Naive thymus-derived CD4-positive, alpha-beta T cell (primary cell): ENCODE measurements at places on chromosomes 2 and 18. TPM values are rescaled to one million over a fixed set of nuclear protein-coding genes. Genes with fewer than 3 reads are reported as not detected.

DNA sequence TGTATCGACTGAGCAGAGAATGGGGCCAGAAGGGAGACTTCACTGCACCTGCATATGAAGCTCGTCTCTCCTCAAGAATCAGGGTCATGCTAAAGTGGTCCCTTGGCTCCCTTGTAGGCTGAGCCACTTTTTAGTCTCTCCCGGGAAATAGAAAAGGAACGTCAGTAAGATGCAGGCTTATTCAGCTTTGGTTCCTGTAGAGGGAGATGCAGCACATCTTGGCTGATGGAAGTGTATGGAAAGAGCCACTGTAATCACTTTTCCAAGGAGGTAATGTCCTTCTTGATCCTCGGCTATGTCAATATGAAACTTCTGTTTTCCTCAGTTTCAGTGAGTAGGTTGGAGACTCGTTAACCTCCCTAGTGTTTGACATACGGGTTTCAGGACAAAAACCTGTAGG is 235.2 kb downstream of the GCA start:
- no peak for DNase-seq

DYSF gene
- polyA plus RNA-seq: not detected

- DNase-seq: no peak
Observed at GRCh38 chr18:59123588-59124369, 15.9 kb upstream of the SEC11C start.

GRCh38 chr18:12990967-12991820 is at the start of gene CEP192:
Gene CEP192, plus strand, starts transcription at chr18:12991362. Its CDS starts 8,063 bp downstream, at chr18:12999425.
- DNase-seq: peak; percentile 95

GRCh38 chr18:63858456-63858855 is 29.0 kb upstream of the SERPINB2 start:
- no peak for DNase-seq

DNA sequence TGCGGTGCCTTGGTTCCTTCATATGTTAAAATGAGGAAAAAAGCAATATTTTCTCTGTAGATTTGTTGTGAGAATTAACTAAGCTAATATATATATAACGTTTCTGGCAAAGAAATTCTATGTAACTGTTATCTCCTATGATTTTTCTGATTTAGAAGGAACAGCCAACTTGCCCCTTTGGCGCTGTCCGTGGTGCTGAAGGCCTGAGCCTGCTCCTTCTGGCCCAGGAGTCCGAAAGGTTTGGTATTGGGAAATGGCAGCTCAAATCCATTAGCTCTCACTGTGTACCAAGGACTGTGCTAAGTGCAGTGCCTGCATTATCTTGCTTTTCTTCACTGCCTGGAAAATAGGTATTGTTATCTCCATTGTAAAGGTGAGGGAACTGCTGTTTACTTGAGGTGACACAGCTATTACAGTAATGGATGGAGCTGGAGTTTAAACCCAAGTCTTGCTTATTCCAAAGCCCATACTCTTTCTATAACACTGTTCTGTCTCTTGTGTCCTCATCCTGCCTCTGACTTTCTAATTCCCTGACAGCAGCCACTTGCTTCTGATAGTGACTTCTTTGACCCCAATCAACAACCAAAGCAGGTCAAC is 52.2 kb downstream of the C1QL2 start:
- no peak for DNase-seq

GRCh38 chr2:85353876-85354285 is 447 bp downstream of the RETSAT start:
- DNase-seq: no peak

DNA sequence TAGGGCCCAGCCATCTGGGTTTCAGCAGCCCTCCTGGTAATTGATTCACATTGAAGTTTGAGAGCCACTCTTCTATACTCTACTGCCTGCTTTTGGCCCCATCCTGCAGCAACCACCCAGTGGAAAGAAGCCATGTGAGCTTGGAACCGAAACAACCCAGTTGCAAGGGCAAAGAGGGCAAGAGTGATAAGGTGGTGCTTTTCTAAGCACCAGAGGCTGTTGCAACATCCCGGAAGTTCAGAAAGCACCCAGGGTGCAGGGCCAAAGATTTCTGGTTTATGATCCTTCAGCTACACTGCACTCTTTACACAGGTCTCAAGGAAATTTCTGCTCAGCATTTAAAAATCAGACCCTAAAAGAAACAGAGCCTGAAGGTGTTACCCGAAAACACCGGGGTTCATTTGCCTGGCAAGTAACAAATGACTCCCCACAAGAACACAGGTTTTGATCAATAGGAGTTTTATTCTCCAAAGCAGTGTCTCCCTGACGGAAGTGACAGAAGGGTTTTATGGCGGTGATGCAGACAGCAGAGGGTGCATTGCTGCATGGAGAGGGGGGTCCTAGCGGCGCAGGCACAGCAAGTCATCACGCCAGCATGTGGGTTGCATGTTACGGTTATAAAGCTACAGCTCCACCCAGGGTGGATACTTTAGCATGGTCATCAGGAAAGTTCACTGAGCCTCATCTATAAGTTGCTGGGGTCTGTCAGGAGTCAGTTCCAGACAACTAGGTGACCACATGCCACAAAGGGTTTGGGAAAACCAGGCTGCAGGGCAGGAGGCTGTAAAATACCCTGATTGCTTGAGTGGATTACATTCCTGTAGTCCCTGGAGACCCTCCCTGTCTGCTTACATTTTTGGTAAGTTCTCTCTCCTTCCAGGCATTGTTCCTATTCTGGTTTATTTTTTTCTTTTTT is 28.8 kb upstream of the TMEM37 start:
- no peak for DNase-seq

GRCh38 chr18:25614168-25614567 is 262.2 kb upstream of the ZNF521 start:
- no peak for DNase-seq

DNA sequence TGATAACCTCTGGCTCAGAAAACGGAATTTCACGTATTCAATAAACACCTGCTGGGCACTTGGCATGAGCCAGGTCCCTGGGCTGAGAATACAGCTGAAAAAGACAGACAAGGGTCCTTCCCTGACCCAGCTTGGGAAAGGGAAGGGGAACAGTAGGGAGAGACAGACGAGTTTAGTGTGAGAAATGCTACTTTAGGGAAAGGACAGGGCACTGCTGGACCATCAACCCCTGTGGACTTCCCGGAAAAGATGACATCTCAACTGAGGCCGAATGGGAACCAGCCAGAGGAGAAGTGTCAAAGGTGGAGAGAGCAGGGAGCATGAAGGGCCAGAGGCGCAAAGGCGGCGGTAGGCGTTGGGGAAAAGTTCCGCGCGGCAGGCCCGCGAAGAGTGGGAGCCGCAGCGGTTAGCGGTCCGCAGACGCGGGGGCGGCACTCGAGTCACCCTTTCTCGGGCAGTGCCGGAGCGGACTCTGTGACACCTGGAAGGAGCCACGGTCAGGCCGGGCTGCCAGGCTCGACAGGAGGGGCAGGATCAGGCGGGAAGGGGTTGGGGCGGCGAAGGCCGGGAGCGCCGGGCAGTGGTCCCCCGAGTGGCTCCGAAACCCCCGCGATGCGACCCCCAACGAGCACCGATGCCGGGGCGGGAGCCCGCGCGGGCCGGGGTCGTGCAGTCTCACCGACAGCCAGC is 519 bp downstream of the TEX261 start:
- DNase-seq: no peak

RSAD2 gene
- 15.0 TPM for polyA plus RNA-seq

DNA sequence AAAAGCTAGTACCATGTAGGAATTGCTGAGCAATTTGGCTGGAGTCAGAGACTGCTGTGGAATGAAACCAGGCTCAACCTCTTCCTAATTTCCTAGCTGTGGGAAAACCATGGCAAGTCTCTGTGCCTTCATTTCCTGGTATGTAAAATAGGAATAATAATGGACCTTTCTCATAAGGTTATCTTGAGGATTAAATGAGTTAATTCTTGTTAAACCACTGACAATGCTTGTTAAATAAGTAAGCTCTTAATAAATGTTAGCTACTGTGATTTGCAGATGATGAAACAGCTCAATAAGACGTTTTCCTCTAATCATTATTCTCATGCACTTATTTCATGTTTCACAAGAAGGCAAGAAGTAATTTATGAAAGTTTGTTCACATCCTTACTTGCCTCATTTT is 346.7 kb downstream of the RND3 start:
- DNase-seq: no peak

DNA sequence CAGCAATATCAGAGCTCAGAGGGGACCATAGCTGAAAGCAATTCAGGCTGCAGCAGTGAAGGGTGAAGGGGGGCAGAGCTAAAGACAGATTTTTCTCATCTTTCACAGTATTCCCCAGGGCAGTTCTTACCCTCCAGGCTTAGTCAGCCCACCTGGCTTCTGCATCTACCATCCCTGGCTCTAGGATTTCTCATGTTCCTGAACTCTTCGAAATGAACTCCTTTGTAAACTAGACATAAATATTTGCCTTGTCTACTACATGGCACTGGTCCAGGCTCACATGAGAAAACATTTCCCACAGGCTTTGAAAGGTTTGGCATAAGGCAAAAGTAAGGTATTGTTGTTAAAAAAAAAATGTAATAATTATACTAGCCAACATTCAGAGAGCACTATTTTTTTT is 23.6 kb upstream of the NEB start:
- DNase-seq: no peak

GRCh38 chr18:8966821-8967220 is 135.7 kb upstream of the NDUFV2 start:
- DNase-seq: no peak

DNA sequence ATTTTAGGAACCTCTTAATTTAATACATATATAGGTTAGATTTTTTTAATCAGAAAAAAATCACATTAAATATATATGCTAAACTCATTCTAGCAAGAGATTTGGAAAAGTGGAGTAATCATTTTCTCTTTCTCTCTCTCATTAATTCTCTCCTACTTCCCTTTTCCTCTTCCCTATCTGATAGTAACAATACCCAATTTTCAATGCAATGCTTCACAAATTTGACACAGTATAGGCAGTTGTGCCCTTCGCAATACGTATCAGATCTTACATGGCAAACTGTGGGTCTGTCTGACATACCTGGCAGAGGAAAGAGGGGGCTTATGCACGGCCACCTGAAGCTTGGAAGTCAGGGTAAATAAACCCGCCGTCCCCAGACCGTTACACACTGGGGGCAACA is 444.3 kb downstream of the NBAS start:
- no peak for DNase-seq

ALPI gene
- not detected for polyA plus RNA-seq

DNA sequence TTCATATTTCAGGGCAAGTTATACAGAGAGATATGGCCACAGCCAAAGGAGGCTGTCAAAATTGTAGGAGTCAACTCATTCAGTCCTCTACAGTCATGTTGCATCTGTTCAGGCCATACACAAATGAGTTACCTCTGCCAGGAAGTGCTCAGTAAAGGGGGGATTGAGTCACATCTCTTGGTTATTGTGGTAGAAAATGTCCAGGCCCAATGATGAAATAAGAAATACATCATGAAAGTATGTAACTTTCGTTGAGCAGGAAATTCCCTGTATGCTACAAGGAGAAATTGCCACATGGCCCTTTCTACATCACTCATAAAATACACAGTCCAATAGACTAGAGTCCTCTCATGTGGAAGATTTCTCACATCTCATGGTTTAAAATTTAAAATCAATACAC is 103.9 kb upstream of the COL3A1 start:
- no peak for DNase-seq

GRCh38 chr18:13378150-13378549 is 159.6 kb downstream of the LDLRAD4 start:
- DNase-seq: no peak

DNA sequence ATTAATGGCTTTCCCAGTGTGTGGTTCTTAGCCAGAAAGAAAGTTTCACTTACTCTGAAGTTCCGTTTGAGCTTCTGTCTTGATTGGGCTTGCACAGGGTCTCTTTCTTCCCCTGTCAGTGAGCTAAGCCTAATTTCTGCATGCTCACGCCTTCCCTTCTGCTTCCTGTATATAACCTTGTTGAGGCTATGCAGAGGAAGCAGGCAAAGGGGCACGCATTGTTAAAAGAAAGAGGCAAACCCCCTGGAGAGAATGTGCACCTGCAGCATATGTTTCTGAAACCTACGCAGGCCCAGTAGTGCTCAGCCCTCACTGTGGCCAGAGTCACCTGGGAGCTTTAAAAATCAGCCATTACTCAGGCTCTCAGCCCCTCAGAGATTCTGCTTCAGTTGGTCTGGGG is 14.5 kb upstream of the PLA2R1 start:
- DNase-seq: no peak

ATP6V1B1 gene
- polyA plus RNA-seq: not detected

GRCh38 chr2:205218056-205218455 is 464.2 kb upstream of the NRP2 start:
- no peak for DNase-seq

SH3RF3 gene
- polyA plus RNA-seq: 3.5 TPM

DNA sequence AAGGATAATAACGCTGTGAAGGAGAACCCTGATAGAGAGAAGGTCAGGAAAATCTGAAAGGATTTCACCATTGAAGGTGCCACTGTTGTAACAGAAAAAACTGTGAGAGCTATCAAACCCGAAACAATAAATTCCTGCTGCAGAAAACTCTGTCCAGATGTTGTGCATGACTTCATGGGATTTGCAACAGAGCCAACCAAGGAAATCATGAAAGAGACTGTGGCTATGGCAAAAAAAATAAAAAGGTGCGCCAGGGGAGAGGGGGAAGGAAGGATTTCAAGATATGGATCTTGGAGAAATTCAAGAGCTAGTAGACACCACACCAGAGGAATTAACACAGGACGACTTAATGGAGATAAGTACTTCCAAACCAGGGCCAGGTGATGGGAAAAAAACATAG is 88.0 kb downstream of the LDLRAD4 start:
- DNase-seq: no peak

GRCh38 chr2:42132966-42133641 is 36.0 kb upstream of the EML4 start:
- peak; percentile 76 for DNase-seq

INO80B gene
- polyA plus RNA-seq: 11.6 TPM

CD207 gene
- not detected for polyA plus RNA-seq

GRCh38 chr2:84152462-84152861 is 306.6 kb downstream of the SUCLG1 start:
- no peak for DNase-seq

BOLL gene
- polyA plus RNA-seq: not detected

DNA sequence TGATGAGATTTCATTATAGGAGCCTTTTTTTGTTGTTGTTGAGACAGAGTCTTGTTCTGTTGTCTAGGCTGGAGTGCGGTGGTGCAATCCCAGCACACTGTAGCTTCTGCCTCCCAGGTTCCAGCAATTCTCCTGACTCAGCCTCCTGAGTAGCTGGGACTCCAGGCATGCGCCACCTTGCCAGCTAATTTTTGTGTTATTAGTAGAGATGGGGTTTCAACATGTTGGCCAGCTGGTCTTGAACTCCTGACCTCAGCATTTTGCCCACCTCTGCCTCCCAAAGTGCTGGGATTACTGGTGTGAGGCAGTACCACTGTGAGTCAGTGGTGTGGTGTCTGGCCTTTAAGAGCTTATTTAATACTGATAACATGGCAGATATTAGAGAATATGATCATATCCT is 60.1 kb downstream of the MOB4 start:
- no peak for DNase-seq

HK2 gene
- 6.3 TPM for polyA plus RNA-seq

IL1B gene
- polyA plus RNA-seq: not detected

- DNase-seq: no peak
Observed at GRCh38 chr2:43278564-43279220, 52.3 kb upstream of the ZFP36L2 start.
